Fibroblast of skin of scalp (primary cell): ENCODE measurements at places on chromosomes 5 and 9.

GRCh38 chr9:112249277-112249676 lies 74.2 kb upstream of the SUSD1 start:
- DNase-seq: peak; percentile 4

DNA sequence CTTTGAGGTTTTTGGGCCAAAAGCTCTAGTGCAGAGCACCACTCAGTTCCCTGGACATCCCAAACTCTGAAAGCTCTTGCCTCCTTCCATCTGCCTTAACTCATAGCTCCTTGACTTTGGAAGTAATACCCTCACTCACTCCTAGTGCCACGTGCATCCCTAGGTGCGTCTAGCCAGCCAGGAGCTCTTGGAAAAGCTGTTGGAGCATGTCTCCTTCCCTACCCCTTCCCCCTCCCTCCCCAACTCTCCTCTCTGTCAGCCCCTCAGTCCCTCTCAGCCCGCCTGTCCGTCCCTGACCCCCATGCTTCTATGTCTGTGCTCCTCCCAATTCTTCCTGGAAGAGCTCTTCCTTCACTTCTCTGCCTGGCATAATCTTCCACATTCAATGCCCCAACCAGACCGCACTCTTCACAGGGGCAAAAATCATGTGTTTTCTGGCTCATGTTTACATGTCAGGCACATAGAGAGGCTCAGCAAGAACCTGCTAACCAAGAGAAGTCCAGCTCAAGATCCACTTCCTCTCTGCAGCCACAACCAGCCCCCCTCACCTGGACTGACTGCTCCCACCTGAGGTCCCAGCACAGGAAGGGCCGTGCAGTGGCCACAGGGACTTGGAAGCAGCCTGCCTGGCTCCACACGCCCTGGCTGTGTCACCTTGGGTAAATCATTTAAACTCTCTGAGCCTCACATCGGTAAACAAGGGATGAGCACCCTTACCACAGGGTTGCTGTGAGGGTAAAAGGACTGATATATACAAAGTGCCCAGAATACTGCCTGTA lies 58.4 kb downstream of the WHRN start:
- DNase-seq: no peak

DNA sequence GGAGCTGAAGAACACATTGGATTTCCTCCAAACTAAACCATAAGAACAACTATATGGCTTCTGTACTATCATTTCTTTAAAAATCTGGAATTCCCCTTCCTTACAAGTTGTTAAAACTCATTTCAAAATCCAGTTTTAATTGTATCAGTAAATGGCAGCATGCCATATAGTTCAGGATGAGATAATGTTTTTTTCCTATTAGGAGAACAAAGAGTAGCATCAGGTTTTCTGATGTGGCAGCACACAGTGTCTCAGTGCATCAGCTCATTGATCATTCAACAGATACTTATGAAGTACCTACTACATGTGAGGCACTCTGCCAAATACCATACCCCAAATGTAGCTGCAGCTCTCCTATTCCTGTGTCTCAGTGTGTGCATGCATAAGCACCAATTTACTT lies 161.1 kb downstream of the EPB41L4A start:
- DNase-seq: no peak

GRCh38 chr5:38121420-38121819 lies 136.9 kb upstream of the EGFLAM start:
- no peak for DNase-seq

DNA sequence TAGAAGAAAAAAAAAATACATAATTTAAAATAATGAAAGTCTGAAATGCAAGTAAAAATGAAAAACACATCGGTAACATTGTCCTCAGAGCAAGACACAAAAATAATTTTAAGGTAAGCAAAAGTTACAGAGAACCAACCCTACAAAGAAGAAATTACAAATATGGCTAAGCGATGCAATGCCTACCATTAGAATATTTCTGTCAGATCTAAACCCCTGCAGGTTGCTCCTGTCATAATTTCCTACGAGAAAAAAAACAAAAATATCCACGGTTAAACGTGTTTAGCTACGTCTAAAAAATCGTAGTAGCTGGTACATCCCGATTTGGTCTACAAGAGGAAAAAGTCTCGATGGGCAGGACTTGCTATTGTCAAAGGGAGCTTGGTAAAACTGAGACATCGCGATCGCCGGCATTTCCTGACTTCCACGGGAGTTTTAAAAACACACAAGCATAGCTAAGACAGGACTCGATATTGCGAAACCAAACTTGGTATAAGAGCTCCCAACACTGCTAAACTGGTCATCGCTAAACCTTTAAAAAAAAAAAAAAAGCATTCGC lies 1.1 kb upstream of the ANXA2R start:
- peak; percentile 76 for DNase-seq

- peak; percentile 70 for DNase-seq
Measured at GRCh38 chr5:111129938-111130337, 37.8 kb downstream of the WDR36 start.

DNA sequence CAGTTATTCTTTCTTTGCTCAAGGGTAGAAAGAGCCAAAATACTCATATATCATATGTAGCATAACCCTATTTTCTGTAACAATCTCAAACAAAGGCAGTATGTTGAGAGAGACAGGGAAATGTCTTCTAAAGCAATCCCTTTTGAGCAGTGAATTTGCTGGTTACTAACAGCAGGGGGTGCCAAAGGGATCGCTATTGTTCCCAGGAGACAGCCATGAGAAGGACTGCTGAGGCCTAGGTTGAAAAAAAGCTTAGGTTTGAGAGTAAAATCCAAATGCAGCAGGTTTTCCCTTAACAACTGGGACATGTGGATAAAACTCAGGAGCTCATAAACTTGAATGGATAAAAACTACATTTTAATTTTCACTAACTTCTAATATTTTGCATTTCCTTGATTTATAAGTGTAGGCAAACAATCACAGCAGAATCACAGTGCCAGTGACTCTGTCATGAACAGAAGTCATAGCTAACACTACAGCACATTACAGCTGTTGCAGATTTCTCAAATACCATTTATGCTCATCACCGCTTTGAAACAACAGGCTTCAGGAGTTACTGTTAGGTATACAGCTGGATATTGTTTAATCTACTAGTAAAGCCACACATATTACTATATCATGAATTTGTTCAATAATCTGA lies 148.4 kb downstream of the MAPKAP1 start:
- peak; percentile 77 for DNase-seq
